ENCODE measurements at places on chromosomes 7 and 10.

GRCh38 chr10:112917681-112918080 lies 32.4 kb upstream of the TCF7L2 start:
- no peak for DNase-seq

- DNase-seq, result no peak
Measured at GRCh38 chr7:10022480-10022879, 951.2 kb upstream of the PHF14 start.

DNA sequence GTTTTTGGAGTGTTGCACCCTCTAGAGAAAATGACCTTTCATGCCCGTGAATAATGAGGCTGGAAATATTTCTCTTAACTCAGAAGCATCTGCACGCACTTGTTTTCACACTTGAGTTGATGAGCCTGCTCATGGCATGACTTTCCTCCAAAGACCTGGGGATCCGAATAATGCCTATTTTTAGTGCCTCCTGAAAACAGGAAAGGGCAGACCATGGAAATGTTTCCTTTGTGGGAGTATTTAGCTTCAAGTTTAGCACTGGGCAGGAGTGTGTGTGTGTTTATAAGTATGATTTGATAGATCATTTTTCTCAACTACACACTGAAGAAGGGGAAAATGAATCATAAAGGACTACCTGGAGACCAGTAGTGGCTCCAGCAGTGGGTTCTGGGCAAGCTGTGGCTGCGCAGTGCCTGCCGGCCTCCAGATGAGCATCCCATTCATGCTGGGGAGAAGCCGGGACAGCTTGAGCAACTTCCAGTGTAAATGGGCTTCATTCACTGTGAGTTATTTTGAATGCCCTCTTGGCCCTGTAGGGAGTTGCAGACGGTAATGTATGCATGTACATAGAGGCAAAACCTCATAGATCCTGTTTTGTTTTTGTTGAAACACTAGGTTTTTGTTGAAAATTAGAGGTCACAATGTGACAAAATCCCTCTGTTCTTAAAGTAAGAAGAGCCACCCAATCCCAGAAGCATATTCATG lies 117.8 kb upstream of the INSYN2A start:
- DNase-seq, result no peak

DNA sequence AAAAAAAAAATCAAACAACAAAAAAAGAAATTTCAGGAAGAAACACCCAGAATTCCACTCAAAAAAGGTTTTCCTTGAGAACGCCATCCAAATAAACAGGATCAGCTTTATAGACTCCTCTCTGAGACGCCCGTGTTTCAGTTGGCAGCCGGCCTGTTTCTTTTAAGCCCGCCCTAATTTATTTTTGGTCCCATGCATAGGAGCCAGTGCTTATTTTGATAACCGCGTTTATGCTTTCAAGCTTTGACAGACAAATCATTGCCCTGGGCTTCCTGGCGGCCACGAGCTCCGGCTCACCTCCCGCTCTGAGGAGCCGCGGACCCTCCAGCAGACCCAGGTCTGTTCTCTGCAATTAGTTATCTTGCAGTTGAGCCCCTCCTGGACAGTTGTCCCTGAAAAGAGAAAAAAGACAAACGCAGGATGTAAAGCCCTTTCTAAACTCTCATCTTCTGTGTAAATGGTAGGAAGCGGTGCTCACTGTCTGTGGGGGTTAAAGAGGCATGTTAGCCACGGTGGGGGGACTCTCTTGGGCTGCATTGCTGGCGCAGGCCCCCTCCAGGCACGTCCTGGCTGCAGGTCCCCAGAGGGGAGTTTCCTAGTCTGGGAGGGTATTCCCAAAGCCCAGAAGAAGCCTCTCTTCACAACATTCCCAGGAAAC lies 22.2 kb upstream of the UNCX start:
- no peak for DNase-seq

- DNase-seq, result no peak
Measured at GRCh38 chr7:154942691-154943090, 60.2 kb downstream of the PAXIP1 start.

DNA sequence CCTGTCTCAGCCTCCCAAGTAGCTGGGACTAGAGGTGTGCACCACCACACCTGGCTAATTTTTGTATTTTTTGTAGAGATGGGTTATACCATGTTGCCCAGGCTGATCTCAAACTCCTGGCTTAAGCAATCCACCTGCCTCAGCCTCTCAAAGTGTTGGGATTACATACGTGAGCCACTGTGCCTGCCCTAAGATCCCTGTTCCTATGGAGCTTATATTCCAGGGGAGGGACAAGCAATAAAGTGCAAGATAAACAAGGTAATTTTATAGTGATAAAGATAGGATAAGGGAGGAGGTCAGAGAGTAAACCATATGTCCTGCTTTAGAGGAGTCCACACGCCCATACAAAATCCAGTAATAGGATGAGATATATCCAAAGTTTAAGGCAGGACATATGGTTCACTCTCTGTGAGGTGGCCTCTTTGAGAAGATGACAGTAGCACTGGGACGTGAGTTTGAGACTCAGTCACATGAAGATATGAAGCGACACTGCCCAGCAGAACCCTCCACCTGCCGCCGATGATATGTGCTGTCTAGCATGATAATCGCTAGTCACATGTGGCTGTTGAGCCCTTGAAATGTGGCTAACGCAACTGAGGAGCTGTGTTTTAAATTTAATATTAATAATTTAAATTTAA lies 113.5 kb upstream of the PDCD4 start:
- DNase-seq, result no peak

DNA sequence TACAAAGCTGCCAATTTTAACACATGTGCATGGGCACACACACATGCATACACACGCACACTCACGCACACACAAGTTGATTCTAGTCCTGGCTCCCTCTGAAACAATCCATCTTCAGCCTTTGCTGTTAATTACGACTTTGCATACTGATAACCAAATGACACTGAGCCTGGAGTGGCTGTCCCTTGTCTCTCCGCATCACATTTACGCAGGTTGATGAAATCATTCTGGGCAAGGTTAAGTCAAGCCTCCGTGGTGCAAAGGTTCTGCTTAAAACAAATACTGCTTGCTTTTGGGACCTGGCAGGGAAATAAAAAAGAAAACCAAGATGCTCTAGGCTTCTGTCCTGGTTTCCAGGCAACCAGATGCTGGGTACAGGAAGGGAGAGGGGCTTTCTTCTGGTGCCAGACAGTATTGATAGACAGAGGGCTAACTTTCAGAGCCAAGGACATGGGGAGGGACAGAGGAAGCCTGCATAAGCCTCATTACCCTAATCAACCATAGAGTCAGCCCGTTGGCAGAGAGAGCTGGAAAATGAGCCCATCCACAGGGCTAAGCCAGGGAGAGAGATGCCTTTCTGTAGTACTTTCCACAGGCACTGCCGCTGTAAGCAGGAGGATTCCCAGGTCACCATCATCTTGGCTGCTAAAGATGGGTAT lies 233.0 kb downstream of the WDR11 start:
- DNase-seq, result no peak

GRCh38 chr7:158260567-158261361 lies 326.9 kb downstream of the PTPRN2 start:
- DNase-seq, result no peak

GRCh38 chr7:127375631-127376030 lies 16.9 kb downstream of the ZNF800 start:
- no peak for DNase-seq

- DNase-seq, result no peak
Measured at GRCh38 chr7:75875113-75876080, 3.4 kb upstream of the RHBDD2 start.

Data from skin of body (tissue), 3 donors.